ENCODE measurements at places on chromosomes 7 and 10.

GRCh38 chr7:157269341-157270059 lies 67.3 kb upstream of the DNAJB6 start:
- DNase-seq: no peak

- DNase-seq: no peak
These were observed 642.1 kb downstream of the INHBA start for GRCh38 chr7:41060796-41061195.

- DNase-seq: no peak
These were observed at the start of gene MACROH2A2 for GRCh38 chr10:70052462-70053217. TSS of gene MACROH2A2 (plus strand) at chr10:70052846. CDS start at chr10:70075659, 22,813 bp downstream.

GRCh38 chr7:77434570-77435275 lies 18.6 kb upstream of the GSAP start:
- DNase-seq: no peak

- DNase-seq: no peak
These were observed 14.0 kb downstream of the ARL4A start for GRCh38 chr7:12701433-12701832.

- DNase-seq: no peak
These were observed 300.6 kb downstream of the CNTNAP2 start for GRCh38 chr7:146417176-146417575.

GRCh38 chr10:335151-335800 lies 200.0 kb downstream of the ZMYND11 start:
- DNase-seq: no peak

DNA sequence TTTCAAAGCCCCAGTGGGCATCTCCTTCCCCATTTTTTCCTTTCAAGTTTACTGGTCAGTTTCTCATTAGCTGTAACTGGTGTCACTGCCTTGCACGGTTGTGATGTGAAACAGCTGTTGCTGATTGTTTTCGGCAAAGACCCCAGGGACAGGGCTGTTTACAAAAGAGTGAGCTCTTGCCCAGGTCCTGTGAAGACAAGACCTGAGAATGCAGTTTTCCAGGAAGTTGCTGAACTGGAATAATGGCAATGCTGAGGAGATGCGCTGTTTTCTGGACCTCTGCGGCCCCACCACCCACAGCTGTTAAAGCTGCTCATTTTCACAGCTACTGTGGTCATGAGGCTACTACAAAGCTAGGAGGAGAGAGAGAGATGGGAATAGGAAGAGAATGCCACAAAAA lies 116.6 kb upstream of the RSU1 start:
- no peak for DNase-seq

DNA sequence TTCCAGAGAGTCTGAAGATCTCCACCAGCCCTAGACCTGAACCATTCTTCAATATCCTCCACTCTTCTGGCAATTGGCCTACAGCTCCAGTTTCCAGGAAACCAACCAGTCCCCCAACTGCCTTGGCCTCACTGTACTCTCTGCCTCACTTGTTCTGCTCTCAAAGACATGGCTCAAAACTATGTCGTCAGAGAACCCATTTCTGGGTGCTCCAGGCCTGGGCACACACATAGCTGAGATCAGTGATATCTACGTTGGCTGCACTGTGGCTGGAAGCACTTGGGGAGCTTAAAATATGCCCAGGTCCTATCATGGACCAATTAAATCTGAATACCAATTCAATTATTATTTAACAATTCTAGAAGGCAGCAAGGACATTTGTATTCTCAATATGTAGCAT lies 93.1 kb downstream of the COBL start:
- DNase-seq: no peak

- DNase-seq: no peak
These were observed 2.0 kb downstream of the ANKRD2 start for GRCh38 chr10:97574374-97575126.

GRCh38 chr10:124279882-124280281 lies 138.8 kb downstream of the OAT start:
- no peak for DNase-seq

- no peak for DNase-seq
These were observed 16.7 kb downstream of the RAMP3 start for GRCh38 chr7:45174328-45174610.

DNA sequence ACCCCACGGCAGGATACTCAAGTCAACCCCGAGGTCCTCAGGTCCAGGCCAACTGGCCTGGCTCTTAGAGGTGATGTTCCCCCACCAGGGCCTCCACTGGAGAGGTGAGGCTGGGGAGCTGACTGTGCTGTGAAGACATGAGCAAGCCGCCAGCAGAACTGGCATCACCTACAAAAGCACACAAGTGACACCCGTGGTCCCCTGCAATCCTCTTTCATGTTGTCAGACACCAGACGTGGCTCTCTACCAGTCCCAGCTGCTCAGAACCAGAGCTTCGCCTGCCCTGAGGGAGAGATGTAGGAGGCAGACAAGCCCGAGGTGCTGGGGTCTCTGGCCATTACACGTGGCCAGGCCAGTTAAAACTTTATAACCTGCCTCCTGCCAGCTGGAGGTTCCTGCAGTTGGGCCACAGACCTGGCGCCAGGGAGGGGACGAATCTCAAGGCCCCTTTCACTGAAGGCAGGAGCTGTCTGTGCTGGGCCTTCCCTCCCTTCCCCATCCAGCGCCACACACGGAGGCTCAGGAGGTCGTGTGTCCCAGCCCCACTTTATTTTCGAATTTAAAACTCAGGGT lies 2.2 kb downstream of the COMTD1 start:
- no peak for DNase-seq

GRCh38 chr7:112646783-112647182 lies 143.4 kb downstream of the TMEM168 start:
- DNase-seq: no peak

DNA sequence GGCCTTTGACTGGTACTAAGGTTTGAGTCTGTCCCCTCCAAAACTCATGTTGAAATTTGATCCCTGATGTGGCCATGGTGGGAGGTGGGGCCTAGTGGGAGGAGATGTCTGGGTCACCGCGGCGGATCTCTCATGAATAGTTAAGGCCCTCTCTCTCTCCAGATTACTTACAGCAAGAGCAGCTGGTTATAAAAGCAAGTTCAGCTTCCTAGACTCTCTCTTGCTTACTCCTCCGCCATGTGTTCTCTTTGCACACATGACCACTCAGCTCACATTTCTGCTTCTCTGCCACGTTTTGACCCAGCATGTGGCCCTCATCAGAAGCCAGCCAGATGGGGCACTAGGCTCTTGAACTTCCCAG lies 29.9 kb upstream of the ZMIZ1 start:
- DNase-seq: no peak

DNA sequence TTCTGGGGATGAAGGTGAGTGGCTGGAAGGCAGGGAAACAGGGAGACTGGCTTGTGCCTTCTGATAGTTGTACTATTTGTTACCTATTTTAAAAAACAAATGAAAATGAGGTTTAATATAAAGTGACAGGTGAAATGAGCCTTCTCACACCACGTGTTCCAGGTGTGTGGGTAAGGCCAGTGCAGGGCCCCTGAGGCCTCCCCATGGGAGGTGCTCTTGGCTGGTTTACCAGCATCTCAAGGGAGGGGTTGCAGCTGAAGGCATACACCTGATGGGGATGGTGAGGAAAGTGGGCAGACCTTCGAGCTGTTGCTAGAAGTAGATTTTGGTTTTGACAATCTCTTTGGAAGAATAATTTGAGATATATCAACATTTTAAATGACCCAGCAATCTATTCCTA lies 103.6 kb downstream of the ARHGAP22 start:
- no peak for DNase-seq
